ENCODE measurements at places on chromosomes 3 and 15. TPM values are rescaled to one million over a fixed set of nuclear protein-coding genes. Genes with fewer than 3 reads are reported as not detected.

The EPHA3 gene
- 0.62 TPM for total RNA-seq

The FEZF2 gene
- not detected for total RNA-seq

The ALDH1A3 gene
- 0.05 TPM for total RNA-seq

The CAMK2N2 gene
- total RNA-seq, result not detected

The GOLGA6D gene
- total RNA-seq, result not detected

The RPS17 gene
- total RNA-seq, result 1,837 TPM

The GOLGA6B gene
- 0.21 TPM for total RNA-seq

The SPSB4 gene
- 1.4 TPM for total RNA-seq

The SYNPR gene
- total RNA-seq, result not detected

The CHRM5 gene
- not detected for total RNA-seq

The QTRT2 gene
- total RNA-seq, result 8.0 TPM

The CNTN6 gene
- total RNA-seq, result not detected

The SYNM gene
- total RNA-seq, result 4.0 TPM

The ISG20 gene
- total RNA-seq, result 0.29 TPM

The PIGZ gene
- 3.1 TPM for total RNA-seq

The ACKR4 gene
- total RNA-seq, result not detected

All from myocyte (in vitro differentiated cells).